ENCODE measurements at places on chromosomes 3 and 15.

DNA sequence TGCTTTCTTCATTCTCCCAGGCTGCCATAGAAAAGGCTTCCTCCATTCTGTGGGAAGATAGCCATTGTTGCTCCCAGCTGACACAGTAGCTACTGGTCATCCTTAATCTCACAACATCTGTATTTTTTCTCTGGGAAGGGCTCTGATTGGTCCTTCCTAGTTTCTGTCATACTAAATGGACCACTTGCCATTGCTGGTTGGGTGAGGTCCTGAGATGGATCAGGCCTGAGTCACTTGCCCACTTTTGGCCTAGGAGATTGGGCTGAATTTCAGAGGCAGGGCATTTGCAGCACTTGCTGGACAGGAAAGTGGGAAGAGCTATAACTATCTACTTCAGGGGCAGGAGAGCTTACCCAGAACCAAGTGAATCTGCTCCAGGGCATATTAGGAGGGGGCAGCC, 106.5 kb upstream of the PROK2 start:
- DNase-seq, result no peak

- DNase-seq, result no peak
These were observed 156.5 kb upstream of the SLC2A2 start for GRCh38 chr3:171183042-171183441.

DNA sequence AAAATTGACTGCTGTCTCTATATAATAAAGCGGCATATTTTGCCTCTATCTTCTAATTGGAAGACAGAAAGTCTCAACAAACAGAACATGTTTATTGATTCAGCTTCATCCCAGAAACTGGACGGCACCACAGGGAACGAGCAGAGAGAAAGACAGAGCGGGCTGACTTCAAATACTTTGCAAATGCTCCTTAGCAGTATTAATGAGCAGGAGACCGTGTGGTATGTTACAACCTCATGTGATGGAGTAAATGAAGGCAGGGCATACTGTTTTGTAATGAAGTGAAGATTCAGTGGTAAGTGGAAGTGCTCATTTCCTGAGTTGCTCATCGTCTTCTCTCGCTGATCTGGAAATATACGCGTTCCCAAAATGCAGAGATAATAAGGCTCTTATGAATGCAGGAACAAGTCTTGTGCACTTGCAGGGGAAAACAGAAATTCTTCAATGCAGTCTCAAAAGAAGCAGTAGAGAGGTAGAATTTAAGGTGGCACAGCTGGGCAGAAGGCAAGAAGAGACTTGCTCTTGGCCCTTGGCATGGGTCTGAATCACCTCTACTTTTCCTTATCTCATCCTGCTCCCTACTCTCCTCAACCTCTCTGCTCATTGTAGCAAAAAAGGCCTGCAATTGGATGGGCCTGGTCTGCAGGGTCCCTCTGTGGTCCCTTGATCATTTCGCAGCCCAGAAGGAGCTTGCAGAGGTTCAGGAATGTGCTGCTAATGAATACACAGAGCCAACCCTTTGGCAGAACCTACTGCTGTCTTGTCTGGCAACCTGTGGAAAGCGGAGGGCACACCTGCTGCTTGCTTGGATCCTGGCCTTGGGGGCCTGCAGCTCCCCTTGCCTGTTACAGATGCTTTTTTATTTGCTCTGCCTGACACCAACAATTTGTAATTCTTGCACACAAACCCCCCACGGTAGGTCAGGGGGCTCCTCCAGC, 604.9 kb upstream of the CFAP20DC start:
- DNase-seq, result no peak

GRCh38 chr15:92819278-92820235, 80.6 kb upstream of the CHD2 start:
- DNase-seq, result no peak

GRCh38 chr15:100926971-100927756, 8.0 kb downstream of the LRRK1 start:
- no peak for DNase-seq

- no peak for DNase-seq
These were observed 43.2 kb downstream of the KNL1 start for GRCh38 chr15:40637221-40637745.

DNA sequence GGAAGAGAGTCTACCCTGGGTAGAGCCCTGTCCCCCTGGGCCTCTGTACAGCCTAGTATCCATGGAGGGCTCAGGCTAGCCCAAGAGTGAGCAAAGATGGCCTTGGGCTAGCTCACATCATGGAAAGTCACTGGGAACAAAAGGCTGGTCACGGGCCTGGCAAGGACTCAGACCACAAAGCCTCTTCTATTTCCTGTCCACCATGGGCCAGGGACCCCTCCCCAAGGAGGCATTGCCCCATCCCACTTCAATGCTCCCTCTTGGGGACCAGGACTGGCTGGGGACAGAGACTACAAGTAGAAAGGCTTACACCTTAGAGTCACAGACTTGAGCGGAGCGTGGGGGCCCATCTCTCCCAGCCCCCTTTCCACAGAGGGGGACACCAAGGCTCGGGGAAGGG, 16.9 kb downstream of the DUSP7 start:
- DNase-seq, result no peak

GRCh38 chr15:78090422-78091063, 1.8 kb upstream of the SH2D7 start:
- DNase-seq, result no peak

DNA sequence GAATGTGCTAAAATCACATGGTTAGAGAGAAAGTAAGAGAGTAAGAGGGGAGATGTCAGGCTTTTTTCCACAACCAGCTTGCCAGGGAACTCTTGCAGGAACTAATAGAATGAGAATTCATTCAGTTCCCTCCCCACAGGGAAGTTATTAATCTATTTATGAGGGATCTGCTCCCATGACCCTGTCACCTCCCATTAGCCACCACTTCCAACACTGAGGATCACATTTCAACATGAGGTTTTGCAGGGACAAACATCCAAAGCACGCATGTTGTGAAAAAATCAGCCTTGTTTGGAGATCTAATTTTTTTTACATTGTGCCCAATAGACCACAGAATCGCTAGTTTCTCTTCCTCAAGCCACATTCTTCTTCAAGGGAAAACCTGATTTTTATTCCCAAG, 904.0 kb downstream of the TBL1XR1 start:
- no peak for DNase-seq

GRCh38 chr3:146511402-146512134, 32.8 kb downstream of the PLSCR1 start:
- DNase-seq, result no peak

- no peak for DNase-seq
These were observed 55.8 kb downstream of the TRPC1 start for GRCh38 chr3:142779591-142779990.

DNA sequence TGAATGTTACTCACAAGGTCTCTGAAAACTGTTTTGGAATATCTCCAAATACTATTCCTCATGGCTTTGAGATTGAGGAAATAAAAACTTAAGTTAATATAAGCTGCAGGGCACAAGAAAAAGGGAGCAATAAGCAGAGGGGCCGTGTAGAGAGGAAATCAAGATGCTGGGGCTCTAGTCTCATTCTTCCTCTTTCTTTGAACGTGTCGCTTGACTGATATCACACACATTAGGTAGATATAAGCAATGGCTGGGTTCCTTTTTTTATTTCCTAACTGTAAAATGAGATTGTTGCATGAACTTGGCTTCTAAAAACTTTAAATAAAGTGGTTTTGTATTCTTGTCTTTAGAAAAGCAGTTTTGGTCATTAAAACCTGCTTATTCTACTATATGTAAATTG, 326.7 kb upstream of the ROPN1 start:
- DNase-seq, result no peak

GRCh38 chr3:44419923-44420650, 57.4 kb downstream of the ZNF445 start:
- DNase-seq, result no peak

All from NCI-H2081 (cell line).